ENCODE measurements at places on chromosomes 1 and 21.

DNA sequence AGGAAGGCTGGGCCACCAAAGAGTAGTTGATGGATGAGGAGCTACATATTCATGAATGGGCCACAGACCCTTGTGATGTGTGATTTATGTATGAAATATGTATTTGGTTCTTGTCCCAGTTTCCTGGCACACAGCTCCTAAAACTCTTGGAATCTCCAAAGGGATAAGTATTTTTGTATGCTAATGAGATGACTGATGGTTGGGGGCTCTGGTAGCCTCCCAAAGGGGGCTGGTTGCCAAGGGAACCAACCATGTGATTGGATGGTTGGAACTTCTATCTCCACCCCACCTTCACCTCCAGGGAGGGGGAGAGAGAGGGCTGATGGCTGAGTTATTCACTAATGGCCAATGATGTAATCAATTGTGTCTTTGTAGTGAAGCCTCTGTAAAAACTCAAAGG is 77.1 kb downstream of the ZNF281 start:
- no peak for DNase-seq

- no peak for DNase-seq
Observed at GRCh38 chr1:37691497-37692077, 729 bp upstream of the CDCA8 start.

- no peak for DNase-seq
Observed at GRCh38 chr1:89310505-89310904, 37.8 kb upstream of the GBP5 start.

DNA sequence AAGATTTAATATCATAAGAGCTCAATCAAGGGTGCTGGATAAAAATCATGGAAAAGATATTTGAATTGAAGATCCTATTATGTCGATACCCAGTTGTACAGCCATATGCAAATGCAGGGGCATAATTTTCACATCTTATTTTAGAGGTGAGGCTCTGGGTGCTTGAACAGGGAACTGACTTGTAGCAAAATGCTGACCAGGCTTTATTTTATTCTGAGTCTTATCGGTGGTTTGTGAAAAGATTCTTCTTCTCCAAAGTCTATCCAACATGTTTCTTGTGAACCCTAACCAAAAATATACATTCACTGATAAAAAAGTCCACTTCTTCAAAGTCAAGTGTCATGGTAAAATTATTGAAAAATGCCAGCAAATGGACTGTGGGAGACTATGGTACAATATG is 475.5 kb upstream of the NEGR1 start:
- DNase-seq = no peak

- no peak for DNase-seq
Observed at GRCh38 chr21:15144026-15144425, 79.2 kb upstream of the NRIP1 start.

DNA sequence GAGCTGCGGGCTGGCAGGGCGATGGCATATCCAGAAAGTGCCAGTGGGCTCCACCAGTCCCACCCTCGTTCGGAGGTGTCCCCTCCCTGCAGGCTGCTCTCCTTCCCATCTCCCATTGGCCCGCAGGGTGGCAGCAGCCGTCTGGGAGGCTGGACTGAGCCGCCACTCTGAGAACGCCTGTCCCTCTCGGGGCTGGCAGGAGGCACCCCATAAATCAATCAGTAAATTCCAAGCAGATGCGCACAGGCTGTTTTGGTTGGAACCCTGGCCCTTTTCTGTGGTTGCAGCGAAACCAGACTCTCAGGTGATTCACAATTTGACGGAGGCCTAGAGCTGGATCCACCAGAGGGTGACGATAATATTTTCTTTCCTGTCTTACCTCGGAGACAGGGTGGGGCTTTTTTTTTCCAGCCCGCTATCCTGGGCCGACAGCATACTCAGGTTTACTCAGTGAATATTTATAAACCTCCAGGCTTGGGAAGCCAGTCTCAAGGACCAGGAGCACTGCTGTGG is 99.7 kb downstream of the GLIS1 start:
- peak; percentile 51 for DNase-seq

GRCh38 chr1:14259191-14259757 is 339.2 kb upstream of the KAZN start:
- DNase-seq = no peak

- no peak for DNase-seq
Observed at GRCh38 chr1:190179817-190180216, 297.8 kb downstream of the BRINP3 start.

- DNase-seq = no peak
Observed at GRCh38 chr1:64986903-64987871, 20.8 kb upstream of the JAK1 start.

- no peak for DNase-seq
Observed at GRCh38 chr21:42430521-42430920, 26.8 kb downstream of the UBASH3A start.

GRCh38 chr1:6544831-6545230 is 9.5 kb downstream of the NOL9 start:
- no peak for DNase-seq

DNA sequence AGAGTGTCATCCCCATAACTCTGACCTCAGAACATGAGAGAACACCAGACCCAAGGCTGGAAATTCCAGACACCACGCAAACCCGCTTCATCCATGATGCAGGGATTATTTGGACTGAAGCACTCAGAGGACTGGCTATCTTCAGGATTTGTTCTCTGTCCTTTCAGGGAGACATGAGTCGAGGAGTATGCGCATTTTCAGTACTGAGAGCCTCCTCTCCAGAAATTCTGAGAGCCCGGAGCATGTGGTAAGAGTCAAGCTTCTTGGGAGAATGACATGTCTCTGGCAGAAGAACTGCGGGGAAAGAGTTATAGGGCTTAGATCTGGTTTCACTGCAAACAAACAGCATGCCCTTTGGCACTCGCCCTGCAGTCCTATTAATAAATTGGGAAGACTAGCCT is 6.9 kb downstream of the LAX1 start:
- no peak for DNase-seq

DNA sequence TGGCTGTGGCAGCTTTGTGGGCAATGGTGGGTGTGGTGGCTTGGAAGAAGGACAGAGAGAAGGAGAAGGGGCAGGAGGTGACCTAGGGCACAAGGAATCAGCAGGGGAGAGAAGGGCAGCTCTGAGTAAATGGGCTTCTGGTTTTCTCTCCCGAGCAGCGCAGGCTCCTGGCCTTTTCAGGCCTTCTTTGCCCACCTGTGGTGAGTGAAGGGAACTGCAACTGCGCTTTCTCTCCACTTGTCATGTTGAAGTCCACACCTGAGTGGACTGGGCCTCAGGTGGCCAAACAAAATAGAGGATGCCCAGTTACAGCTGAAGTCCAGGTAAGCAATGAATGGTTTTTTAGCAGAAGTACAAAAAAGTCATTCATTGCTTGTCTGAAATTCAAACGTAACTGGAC is 29.4 kb upstream of the KCNA10 start:
- DNase-seq = no peak

- DNase-seq = no peak
Observed at GRCh38 chr1:156623946-156624813, 5.0 kb downstream of the HAPLN2 start.

DNA sequence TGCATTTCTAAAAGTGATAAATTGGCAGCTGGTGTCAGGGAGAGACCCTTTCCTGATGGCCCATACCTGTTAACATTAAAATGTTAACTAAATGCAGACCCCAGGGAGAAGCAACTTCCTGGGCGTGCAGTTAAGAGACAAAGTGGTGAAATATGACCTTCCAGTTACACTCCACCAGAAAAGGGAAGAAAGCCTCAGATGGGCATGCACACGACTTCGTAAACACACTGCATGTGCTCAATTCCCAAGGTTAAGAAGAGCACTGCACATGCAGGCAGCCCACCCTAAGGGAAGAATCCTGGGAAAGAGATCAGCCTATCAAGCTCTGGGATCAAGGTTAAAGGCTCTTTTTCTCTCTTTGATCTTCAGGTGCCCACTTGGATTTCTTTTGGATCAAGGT is 9.7 kb upstream of the GBP6 start:
- no peak for DNase-seq

GRCh38 chr1:35535243-35535642 is 22.0 kb downstream of the KIAA0319L start:
- no peak for DNase-seq

GRCh38 chr1:156523801-156524480 is 23.4 kb upstream of the MEF2D start:
- DNase-seq = no peak

DNA sequence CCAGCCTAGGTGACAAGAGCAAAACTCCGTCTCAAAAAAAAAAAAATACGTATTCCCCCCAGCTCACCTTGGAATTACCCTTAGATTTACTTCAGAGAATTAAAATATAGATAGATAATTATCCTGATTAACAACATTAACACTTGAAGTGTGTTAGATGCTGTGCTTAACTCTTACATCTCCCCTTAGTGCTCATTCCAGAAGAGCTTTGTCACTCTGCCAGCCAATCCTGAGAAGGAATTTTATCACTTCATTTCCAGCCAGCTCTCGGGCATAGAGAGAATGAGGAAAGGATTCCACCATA is 1.6 kb upstream of the SHC1 start:
- no peak for DNase-seq

- no peak for DNase-seq
Observed at GRCh38 chr1:14698314-14698713, 99.8 kb downstream of the KAZN start.

All from type B pancreatic cell (in vitro differentiated cells).